Activated CD4-positive, alpha-beta T cell treated with anti-CD3 and anti-CD28 coated beads, Interleukin-2, amount 50 U/mL, for 24 hours (primary cell): ENCODE measurements at places on chromosomes 11 and 22.

DNA sequence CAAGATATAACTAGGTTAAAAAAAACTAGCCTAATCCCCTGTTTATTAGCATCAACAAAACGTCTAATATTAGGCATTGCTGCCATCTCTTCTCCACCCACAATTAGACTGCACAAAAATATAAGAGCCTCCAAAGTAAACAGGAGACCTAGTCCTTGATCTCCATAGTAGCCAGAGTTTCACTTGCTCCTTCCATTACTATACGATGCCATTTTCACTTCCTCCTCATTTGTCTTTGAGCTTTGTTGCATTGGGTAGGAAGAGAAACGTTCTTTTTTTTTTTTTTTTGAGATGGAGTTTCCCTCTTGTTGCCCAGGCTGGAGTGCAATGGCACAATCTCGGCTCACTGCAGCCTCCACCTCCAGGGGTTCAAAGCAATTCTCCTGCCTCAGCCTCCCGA, 42.3 kb upstream of the RDX start:
- no peak for DNase-seq

DNA sequence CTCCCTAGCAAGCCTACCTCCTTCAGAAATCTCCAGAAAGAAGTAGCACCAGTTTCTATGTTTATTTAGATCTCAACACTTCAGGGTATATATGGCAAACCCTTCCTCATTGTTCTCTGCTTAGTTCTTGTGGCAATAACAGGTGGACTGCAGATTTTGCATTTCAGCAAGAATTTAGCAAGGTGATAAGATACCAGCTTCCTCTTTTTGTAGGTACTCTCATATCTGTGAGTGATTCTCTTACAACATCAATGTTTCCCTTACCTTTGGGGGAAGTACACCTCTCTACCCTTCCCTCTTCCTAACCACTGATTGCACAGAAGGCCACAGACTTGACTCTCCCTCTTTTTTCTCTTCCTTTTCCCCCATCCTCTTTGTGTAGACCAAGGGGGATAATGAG, 230.9 kb upstream of the SESN3 start:
- DNase-seq, result no peak

GRCh38 chr11:134449713-134450112, 37.7 kb upstream of the B3GAT1 start:
- no peak for DNase-seq

DNA sequence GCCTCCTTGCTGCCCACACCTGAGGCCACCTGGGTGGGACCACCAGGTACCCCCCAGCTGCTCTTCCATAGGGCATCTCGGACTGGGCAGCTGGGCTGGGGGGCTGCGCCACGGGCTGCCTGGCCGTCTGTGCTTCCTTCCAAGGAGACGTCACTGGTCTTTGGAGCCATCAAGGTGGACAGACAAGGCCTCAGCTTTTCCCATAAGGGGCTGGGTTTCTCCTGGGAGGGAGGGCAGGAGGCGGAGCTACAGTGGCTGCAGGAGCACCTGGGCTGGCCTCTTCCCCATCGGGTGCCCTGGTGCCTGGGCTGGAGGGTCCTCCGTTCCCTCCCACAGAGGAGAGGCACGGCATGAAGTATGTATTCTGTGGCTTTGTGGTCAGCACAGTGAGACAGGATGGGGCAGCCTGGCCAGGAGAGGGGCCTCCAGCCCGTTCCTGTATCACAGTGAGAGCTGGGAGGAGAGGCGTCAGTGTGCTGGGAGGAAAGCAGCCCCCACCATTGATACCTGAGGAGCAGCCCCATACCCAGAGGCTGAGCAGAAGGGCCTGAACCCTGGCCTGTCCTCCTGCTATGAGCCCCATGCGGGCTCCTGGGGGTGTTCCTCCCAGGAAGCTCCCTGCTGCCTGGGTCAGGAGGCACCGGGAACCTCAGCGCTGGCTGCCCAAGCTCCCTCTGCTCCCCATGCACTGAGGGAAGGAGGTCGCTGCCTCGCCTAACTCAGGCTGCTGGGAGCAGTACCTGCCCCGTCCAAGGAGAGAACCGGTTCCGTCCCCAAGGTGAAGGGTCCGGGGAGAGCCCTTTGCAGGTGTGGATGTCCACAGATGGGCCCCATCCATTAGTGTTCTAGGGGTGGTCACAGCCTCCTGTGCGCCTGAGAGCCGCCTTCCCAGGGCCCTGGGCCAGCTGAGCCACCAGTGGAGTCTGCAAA, 1075.0 kb downstream of the BRD1 start:
- no peak for DNase-seq
